ENCODE measurements at places on chromosomes 5 and 9.

DNA sequence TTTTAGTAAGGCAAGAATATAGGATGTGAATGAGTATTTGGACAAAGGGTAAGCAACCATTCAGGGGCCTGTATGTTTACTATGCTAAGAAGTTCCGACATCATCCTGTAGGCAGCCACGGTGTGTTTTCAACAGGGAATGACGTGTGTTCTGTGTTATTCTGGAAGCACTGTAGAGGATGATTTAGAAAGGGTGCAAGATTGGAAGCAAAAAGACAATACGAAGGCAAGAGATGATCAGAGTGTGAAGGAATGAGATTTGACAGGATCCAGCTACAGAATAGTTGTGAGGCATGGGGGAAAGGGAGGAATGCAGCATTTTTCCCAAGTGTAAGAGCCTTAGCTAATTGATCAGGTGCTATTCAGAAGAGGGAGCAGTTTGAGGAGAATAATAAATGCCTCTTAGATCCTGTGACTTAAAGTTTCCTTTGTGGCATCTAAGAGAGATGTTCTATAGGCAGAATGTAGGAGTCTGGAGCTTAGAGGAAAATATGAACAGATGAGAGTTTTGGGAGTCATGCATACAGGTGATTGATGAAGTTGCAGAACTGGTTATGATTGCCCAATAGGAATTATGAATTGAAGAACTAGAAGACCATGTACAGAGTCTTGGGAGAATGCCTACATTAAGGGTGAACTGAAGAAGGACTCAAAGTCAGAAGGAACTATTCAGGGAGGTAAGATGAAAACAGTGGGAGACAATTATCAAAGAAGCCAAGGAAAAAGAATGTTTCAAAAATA is 2.5 kb downstream of the SMC5 start:
- no peak for DNase-seq

DNA sequence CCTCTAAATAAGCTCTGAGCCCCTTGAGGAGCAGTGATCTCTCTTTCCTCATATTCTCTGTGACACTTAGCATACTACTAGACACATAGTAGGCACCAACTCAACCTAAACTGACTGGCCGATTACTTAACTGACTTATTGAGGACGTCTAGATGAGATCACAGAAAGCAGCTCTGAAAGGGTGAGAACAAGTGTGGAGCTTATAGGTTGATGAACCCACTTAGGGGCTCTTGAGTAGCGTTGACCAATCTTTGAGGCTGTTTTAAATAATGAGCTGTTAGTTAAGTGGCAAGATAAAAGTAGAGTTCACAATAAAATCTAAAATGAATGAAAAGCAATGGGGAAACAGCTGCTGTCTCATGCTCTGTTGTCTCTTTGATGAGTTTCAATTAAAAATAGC is 124.7 kb upstream of the TNPO1 start:
- DNase-seq: no peak

DNA sequence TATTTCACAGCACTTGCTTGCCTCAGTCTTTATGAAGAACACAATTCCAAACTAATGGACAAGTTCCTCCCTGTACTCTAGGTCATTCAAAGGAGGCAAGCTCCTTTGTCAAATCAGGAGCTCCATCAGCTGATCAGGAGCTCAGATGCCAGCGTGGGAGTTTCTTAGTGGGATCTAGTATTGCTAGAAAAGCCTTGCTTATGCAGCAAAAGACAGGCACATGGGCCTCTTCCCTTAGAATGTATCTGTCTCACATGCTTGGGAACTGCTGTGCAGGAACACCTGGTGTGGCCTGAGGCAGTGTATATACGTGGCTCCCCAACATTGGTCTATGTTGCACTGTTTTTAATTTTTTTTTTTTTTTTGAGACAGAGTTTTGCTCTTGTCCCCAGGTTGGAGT is 21.4 kb upstream of the HAVCR1 start:
- no peak for DNase-seq

GRCh38 chr5:16727755-16728325 is 111.0 kb upstream of the RETREG1 start:
- DNase-seq: no peak

GRCh38 chr5:163269624-163270023 is 167.8 kb upstream of the CCNG1 start:
- DNase-seq: no peak

DNA sequence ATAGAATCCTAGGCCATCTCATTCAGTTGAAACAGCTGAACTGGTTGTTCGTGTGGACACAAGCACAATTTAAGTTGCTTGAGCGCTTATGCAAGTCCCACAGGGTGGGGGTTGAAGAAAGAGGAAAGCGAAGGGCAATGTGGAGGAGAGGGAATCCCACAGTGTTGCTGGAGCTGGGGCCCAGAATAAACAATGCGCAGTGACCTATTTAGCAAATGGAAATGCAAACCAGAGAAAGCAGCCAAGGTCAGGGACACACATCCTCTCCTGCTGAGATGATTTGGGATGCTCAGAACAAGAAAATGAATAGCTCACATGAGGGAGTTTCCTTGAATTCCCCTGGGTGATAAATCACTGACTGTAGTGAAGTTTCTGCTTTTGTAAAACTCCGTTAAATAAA is 838.3 kb downstream of the TLE4 start:
- peak; percentile 58 for DNase-seq

- no peak for DNase-seq
Observed at GRCh38 chr5:36206913-36207312, 34.8 kb downstream of the NADK2 start.

DNA sequence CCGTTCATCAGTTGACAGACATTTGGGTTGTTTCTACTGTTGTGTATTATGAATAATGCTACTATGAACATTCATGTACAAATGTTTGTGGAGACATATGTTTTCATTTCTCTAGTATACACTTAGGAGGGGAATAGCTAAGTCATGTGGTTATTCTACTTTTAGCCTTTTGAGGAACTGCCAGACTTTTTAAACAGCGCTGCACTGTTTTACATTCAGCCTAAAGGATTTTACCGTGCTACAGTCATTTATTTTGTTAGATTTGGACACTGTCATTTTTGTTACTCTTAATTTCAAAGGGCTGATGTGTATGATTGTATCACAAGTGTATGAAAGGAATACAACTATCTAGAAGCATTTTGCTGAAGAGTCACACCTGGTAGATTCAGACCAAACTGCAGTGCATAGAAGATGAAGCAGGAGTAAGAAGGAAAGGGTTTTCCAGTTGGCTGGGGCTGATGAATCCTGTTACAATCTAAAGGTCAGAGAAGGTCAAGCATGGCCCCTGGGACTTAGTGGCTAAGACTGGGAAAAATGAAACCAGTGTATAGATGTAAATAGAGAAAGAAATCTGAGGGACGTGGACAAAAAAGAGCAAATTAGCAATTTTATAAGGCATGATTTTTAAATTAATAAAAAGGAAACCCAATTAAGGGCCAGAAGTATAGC is 509.7 kb downstream of the PSAT1 start:
- peak; percentile 31 for DNase-seq

DNA sequence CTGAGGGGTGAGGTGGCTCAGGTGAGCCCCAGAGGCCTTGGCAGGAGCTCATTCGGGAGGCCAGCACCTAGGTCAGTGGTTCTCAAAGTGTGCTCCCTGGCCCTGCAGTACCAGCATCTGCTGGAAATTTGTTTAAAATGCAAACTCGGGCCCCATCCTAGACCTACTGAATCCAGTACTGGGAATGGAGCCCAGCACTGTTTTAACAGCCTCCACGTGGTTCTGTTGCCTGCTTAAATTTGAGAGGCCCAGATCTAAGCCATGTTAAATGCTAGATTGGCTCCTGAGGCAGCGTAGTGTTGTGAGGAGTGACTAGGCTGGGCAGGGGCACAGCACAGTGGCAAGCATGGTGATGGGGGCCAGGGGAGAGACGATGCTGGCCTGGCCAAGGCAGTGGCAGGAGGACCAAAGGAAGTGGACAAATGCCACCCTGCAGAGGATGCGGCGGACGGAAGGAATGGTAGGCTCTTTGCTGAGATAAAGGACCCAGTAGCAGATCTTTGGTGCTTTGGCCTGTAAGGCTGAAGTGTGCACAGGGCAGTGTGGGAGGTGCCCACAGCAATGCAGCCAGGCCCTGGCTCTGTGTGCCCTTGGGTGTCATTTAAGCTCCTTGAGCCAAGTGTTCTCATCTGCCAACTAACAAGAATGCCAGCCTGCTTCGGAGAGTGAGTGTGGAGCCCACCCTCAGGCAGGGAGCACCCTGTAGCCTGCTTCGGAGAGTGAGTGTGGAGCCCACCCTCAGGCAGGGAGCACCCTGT is 4.2 kb downstream of the PRR7 start:
- DNase-seq: no peak

- DNase-seq: no peak
Observed at GRCh38 chr9:87059772-87060171, 112.5 kb upstream of the GAS1 start.

GRCh38 chr9:112059145-112059965 is 115.7 kb downstream of the SUSD1 start:
- DNase-seq: peak; percentile 78

GRCh38 chr9:109264877-109265587 is 55.8 kb downstream of the EPB41L4B start:
- no peak for DNase-seq

DNA sequence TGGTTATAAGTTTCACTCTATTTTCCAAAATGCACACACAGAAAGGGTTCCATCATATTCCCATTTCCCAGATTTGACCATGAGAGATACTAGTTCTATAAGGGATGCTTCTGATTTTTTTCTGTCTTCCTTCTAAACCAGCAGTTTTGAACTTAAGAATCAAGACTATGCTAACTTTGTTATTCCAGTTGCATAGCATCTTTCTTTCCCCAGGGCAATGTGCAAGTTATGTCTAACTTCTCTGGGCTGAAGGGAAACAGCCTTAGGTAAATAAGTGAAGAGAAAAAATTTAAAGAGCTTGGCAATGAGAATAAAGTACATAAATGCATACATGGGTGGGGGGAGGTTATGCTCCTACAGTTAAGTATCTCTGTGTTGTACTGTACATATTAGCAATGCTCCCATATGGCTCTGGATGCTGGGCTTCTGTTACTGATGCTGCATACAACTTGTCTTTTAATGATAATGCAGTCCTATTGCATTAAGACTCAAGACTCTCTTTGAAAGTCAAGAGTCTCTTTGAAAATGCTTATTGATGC is 125.8 kb upstream of the SLC12A2 start:
- DNase-seq: no peak

Data from fibroblast of skin of scalp (primary cell).